ENCODE measurements at places on chromosomes 6 and 20.

GRCh38 chr20:57736738-57737347 is 27.0 kb upstream of the PMEPA1 start:
- DNase-seq = no peak

DNA sequence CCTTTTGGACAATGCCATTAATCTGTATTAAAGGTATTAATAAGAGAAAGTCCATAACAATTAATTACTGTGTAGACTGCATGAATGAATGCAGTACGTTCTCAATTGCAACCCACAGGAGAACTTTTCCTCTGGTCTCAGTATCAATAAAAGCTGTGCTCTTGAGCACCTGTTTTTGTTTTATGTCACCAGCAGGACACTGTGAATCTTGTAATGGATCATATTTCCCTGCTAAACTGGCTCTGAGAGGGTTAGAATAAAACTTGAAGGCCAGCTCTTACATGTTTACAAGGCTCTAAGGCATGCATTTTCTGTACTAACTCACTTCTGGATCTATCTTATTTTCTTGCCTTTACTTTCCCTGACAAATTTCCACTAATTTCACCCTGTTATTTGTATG is 214.3 kb upstream of the PLN start:
- no peak for DNase-seq

GRCh38 chr20:52290569-52290968 is 99.0 kb upstream of the ZFP64 start:
- DNase-seq = no peak

DNA sequence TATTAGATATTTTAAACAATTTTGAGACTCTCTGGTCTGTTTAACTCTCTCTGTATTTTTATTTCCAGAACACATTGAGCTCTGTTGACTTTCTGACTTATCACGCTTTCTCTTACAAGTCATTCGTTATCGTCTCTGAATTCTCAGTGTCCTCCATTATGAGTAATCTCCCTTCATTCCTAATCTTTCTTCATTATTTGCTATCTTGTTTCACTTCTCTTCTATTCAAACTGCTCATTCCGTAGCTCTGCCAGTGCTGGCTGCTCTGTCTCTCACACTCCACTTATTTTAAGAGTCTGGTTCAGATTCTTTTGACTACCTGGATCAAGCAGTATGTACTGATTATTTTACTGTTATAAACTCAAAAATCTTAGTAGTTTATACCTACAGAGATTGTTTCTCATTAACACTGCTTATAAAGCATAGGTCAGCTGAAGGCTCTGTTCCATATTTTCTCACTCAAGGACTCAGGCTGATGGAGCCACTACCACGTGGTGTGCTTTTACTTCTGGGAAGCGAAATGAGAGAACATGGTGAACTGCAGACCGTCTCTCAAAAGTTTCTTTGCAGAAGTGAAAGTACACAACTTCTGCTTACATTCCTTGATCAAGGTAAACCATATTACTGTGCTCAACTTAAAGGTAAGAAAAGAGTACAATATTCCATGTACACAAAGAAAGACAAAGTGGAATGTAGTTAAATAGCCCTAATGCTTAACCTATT is 485.2 kb downstream of the GRIK2 start:
- DNase-seq = no peak

DNA sequence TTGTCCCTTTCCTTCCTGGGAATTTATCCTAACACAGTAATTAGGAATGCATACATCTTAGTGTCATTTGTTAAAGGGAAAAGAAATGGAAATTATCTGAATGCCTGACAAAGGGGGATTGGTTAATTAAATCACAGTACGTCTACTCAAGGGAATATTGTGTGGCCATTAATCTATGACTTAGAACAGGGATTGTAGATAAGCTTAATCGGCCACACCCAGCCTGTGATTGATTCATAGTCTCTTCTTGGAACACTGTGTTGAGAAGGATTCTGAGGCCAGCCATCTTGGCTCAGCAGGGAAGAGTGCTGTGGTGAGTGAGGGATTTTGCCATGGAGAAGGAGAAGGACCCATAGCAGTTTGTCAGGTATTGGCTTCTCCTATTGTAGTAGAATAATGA is 50.5 kb downstream of the CTNNBL1 start:
- DNase-seq = no peak

DNA sequence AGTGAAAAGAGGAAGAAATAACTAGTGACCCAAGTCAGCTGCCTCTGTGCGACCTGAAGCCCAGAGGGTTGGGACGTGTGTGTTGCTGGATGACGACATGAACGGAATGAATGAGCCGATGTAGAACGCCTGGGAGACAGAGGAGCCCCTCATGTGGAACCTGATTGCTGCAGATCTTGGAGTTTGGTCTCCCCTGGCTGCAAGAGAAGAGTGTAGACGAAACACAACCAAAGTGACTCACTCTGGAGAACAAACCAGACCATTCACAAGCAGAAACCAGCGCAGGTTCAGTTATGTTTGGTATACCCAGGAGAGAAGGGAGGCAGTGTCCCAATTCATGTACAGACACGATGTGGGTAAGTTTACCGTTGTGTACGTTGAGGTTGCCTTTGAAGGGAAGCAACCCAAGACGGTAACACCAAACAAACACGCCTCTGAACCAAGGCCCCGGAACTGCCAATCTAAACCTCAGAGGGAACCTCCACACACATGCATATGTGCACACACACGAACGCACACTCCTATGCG is 265.9 kb downstream of the BMP7 start:
- no peak for DNase-seq

GRCh38 chr20:40470445-40471260 is 218.4 kb downstream of the MAFB start:
- DNase-seq = no peak

- DNase-seq = no peak
These were observed 47.0 kb downstream of the ARHGAP18 start for GRCh38 chr6:129662980-129663431.

- DNase-seq = no peak
These were observed 42.0 kb upstream of the KCNQ5 start for GRCh38 chr6:72579865-72580264.

- DNase-seq = peak; percentile 36
These were observed 11.5 kb upstream of the TMC2 start for GRCh38 chr20:2524709-2525506.

Data from stimulated activated CD4-positive, alpha-beta T cell treated with anti-CD3 and anti-CD28 coated beads, Interleukin-4, amount 100 ng/mL, for 24 hours (primary cell).